ENCODE measurements at places on chromosomes 5 and 9. TPM values are rescaled to one million over a fixed set of nuclear protein-coding genes. Genes with fewer than 3 reads are reported as not detected.

DNA sequence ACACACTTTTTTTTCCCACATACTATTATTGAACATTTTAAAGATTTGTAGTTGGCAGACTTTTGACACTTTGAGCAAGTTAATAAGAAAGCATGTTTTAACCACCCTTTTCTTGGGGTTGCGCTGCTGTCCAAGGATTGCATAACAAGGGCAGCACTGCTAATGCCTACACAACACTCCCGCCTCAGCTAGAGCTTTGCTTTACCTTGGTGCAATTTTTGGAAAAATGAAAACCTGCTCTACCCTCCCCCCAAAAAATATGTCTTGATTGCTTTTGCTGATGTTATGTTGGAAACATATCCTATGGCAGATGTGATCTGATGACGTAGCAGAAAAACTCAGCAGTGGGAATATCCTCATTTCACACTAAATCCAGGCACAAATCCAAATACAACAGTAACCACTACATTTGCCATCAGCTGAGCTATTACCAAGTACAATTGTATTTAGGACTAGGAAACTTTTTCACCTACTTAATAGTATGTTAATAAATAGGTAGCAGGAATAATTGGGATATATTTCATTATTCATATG lies 51.5 kb downstream of the UBE2R2 start:
- DNase-seq, result no peak

- DNase-seq, result no peak
Observed at GRCh38 chr9:107833295-107833694, 343.7 kb upstream of the KLF4 start.

The FAT2 gene
- 0.14 TPM for total RNA-seq

DNA sequence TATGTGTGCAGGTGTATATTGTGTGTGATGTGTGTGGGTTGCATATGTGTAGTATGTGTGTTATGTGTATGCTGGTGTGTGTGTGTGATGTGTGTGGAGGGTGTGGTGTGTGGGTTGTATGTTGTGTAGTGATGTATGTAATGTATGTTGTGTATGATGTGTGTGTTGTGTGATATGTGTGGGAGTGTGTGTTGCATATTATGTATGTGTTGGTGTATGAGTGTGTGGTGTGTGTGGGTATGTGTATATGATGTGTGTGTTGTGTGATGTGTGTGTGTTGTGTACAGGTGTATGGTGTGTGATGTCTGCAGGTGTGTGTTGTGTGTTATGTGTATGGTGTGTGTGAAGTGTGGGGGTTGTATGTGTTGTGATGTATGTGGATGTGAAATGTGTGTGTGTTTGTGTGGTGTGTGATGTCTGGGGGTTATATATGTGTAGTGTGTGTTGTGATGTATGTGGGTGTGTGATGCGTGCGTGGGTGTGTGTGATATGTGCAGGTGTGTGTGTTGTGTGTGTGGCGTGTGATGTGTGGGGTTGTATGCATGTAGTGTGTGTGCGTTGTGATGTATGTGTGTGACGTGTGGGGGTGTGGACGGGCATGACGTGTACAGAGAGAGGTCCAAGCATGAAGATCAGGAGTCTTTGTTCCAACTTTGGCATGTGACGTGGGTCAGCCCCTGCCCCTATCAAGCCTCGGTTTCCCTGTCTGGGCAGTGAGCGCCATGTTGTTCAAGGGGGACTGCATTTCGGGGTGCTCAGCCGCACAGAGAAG lies 8.5 kb upstream of the CRB2 start:
- no peak for DNase-seq

The CHSY3 gene
- 28.3 TPM for total RNA-seq

The CAMK2A gene
- total RNA-seq, result not detected

The PCDHGC4 gene
- total RNA-seq, result 7.9 TPM

- no peak for DNase-seq
Observed at GRCh38 chr5:19885040-19885824, 102.8 kb downstream of the CDH18 start.

- no peak for DNase-seq
Observed at GRCh38 chr5:52844885-52845284, 57.2 kb downstream of the ITGA1 start.

DNA sequence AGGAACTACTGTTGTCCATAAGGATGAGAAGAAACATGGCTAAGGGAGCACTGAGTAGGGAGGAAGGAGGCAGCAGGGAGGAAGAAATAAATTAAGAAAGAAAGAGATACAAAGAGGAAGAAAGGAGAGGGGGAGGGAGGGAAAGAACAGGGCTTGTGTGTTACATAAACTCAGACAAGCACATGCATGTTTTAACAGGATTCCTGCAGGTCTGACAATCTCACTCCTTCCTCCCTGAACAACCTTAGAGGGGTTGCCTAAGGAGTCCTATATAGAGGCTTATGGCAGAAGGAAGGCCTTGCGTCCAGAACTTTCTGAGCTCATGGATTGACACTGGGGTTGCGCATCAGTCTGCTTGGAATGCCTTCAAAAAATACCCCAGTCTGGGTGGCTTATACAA lies 4.2 kb upstream of the KCNIP1 start:
- no peak for DNase-seq

GRCh38 chr9:97658707-97659106 lies 25.1 kb downstream of the NCBP1 start:
- DNase-seq, result no peak

DNA sequence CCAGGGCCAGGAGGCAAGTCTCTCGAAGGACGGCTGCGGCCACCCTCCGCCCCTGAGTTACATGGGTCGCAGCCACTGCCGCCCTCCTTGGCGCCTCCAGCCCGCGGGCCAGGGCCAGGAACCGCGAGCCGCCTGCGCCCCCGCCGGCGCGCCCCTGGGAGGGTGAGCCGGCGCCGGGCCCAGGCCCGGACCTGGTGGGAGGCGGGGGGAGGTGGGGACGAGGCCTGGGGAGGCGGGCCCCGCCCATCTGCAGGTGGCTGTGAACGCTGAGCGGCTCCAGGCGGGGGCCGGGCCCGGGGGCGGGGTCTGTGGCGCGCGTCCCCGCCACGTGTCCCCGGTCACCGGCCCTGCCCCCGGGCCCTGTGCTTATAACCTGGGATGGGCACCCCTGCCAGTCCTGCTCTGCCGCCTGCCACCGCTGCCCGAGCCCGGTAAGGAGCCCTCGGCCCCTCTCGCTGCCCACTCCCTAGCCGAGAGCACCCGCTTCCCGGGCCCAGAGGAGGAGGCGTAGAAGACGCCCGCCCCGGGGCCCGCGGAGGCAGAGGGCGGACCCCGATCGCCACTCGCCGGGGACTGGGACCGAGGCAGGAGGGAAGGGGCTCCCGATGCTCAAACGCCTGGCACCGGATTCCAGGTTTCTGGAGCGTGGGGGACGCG lies at the start of gene ASS1:
Gene ASS1, plus strand, starts transcription at position 397 of the 657 bp plus-strand sequence. CDS start 7,268 bp downstream, outside the sequence.
- no peak for DNase-seq

The GPR150 gene
- 1.1 TPM for total RNA-seq

- DNase-seq, result no peak
Observed at GRCh38 chr9:27808864-27809263, 235.6 kb upstream of the C9orf72 start.

DNA sequence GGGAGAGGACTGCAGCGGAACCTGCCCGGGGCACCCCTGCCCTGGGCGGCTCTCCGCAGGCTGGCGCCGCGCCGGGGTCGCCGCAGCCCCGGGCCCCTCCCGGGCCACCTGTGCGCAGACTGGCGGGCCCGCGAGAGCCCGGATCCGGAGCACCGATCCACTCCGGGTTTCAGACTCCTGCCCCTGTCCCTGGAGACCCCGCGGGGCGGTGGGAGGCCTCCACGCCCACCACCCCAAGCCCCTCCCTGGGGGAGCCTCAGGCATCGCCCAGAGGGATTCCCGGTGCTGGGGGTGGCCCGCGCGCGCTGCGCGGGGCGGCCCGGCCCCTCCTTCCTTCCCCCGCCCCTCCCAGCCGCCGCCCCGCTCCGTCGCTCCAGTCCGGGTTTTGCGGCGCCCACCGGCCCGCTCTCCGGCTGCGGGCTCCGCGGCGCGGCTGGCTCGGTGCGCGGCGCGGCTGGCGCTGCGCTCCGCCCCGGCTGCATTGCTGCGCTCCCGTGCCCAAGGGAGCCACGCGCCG lies at the start of gene UNC5A:
Gene UNC5A, plus strand, starts transcription at position 479 of the 517 bp plus-strand sequence. CDS start 192 bp downstream, outside the sequence.
- no peak for DNase-seq

- no peak for DNase-seq
Observed at GRCh38 chr9:117464941-117465616, 50.2 kb upstream of the ASTN2 start.

GRCh38 chr9:121324316-121324715 lies 45.7 kb downstream of the STOM start:
- no peak for DNase-seq

The PRSS3 gene
- 1.1 TPM for total RNA-seq

The IFNA2 gene
- not detected for total RNA-seq

GRCh38 chr5:36242534-36243485 lies 1.1 kb upstream of the NADK2 start:
- DNase-seq, result no peak

The PDE8B gene
- total RNA-seq, result 22.7 TPM

The ZBTB26 gene
- total RNA-seq, result 8.3 TPM

The FOXD4 gene
- not detected for total RNA-seq

- no peak for DNase-seq
Observed at GRCh38 chr9:137412431-137412830, 10.5 kb downstream of the EXD3 start.

GRCh38 chr5:35979715-35980114 lies 11.5 kb downstream of the UGT3A1 start:
- no peak for DNase-seq

DNA sequence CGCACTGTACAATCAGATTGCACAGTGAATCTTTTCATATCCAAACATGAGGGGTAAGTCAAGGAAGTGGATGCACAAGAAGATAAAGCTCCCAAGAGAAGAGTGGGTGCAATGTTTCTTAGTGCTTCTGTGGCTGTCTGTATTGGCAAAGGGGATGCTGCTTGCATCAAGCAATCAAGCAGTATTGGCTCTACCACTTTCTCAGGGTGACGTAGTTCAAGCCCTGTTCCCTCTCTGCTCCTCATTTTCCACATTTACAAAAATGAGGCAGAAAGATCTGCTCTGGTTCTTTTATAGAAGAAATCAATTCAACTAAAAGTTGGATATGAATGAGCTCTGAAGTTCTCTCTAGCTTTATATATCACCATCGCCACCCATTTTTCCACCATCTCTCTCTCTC lies 2.3 kb downstream of the TNFSF8 start:
- DNase-seq, result no peak

The KIF24 gene
- 1.1 TPM for total RNA-seq

GRCh38 chr5:14723701-14724132 lies 59.2 kb downstream of the OTULIN start:
- DNase-seq, result no peak

GRCh38 chr5:5313101-5313635 lies 109.3 kb upstream of the ICE1 start:
- no peak for DNase-seq

The DAP gene
- total RNA-seq, result 113 TPM

GRCh38 chr5:125222597-125223240 lies 476.3 kb upstream of the ZNF608 start:
- DNase-seq, result no peak

The CTNND2 gene
- not detected for total RNA-seq

- DNase-seq, result no peak
Observed at GRCh38 chr9:110588296-110588695, 8.8 kb upstream of the SVEP1 start.

DNA sequence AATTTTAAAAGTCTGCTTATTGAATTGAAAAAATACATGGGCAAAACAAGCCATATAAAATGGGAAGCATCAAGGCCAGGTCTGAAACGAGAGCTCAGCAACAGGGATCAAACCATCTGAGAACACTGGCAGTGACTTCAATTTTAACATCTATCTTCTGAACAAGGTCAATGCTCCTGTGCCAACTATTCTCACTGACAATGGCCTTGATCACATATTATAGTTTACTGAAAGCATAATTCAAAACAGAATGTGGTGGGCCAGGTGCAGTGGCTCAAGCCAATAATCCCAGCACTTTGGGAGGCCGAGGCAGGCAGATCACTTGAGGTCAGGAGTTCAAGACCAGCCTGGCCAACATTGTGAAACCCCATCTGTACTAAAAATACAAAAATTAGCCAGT lies 9.0 kb downstream of the ECPAS start:
- no peak for DNase-seq
